ENCODE measurements at places on chromosomes 1 and 21. TPM values are rescaled to one million over a fixed set of nuclear protein-coding genes. Genes with fewer than 3 reads are reported as not detected.
A peak's percentile ranks its signal among the peaks of the same experiment; 100 is the strongest.

The SLC9C2 gene
- not detected for total RNA-seq

- peaks cover 13% of the 10 kb centered on the region for H3K4me1 ChIP-seq
- peak overlapping the region; percentile 97 for H3K27ac ChIP-seq
- H3K4me3 ChIP-seq, result peak overlapping the region; percentile 85
- no peak for DNase-seq
These were observed 1.1 kb downstream of the WARS2 start for GRCh38 chr1:119139403-119139802.

DNA sequence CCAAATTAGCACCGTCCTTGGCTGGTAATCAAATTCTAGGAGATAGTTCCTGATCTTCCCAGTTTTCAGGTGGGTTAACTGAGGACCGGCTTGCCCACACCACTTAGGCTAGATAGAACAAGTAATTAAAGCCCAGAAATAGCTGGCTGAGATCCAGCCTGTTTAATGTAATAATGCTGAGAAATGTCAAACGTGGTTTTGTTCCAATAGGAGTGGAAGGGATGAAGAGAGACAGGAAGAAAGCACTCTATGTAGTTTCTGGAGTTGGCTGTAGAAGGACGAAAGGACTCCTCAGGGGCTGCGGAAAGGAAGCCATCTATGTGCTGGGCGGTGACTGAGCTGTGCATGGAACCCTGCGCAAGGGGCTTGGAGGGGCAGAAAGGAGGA, 18.6 kb downstream of the NAV1 start:
- H3K27me3 ChIP-seq, result no peaks in the 10 kb centered on the region
- no peak for DNase-seq
- no peaks in the 10 kb centered on the region for H3K36me3 ChIP-seq
- H3K27ac ChIP-seq, result no peak overlapping the region

DNA sequence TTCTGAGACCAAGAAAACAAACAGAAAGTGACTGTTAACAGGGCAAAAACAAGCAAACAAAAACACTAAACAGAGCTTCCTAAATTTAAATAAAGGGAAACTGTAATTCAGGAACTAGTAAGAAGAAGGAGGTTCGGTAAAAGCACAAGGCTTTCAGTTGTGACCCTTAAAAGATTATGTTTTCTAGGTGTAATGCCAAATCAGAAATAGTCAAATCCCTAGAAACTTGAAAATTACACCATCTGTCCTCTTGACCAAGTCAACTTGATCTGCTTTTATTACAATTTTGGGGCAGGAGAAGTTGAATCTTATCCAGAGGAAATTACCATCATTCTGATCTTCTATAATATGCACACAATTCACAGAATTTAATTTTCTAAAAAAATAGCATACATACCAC, 754.0 kb upstream of the ADGRL4 start:
- no peak overlapping the region for H3K4me3 ChIP-seq
- H3K36me3 ChIP-seq, result no peaks in the 10 kb centered on the region
- H3K4me1 ChIP-seq, result no peaks in the 10 kb centered on the region
- no peaks in the 10 kb centered on the region for H3K27me3 ChIP-seq
- no peak overlapping the region for H3K27ac ChIP-seq

Measured in thoracic aorta (tissue), 2 donors.